ENCODE measurements at places on chromosomes 16 and 17.
A peak's percentile ranks its signal among the peaks of the same experiment; 100 is the strongest.

GRCh38 chr17:62712171-62712581 is 84.7 kb downstream of the MRC2 start:
- no peak for DNase-seq

GRCh38 chr17:19454074-19454473 is 43.0 kb downstream of the RNF112 start:
- no peak for DNase-seq

DNA sequence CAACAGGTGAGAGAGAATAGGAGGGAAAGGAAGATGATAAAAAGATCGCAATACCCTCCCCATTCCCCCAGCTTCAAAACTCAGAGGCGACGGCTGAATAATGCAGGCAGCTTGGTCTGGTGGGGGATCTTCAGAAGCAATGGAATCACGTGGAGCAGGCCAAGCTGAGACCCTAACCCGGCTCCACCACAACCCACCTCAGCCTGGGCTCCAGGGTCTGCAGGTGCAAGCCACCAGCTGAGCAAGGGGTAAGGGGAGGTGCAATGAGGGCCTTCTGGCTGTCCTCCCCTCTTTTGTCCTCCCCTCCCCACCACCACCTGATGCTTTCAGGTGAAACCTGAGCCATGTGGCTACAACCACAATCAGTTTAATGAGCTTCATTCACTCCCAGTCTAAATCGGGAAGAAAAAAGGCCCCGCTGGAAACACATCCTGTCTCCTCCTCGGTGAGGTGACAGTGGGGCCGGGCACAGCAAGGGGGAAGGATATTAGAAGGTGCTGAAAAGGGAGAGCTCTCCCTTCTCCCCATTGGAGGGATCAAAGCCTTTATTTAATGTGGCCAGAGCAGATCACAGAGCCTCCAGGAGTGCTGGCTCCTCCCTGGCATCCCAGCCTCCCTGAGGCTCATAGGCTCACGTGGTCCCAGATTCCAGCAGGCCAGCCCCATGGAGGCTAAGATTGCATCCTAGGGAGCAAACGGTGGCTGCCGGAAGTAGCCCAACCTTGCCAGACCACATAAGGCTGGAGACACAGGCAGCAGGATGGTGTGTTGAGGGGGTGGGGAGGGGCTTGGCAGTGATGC is 261.0 kb downstream of the SOX9 start:
- DNase-seq: no peak

- no peak for DNase-seq
These were observed 9.5 kb upstream of the ADAM11 start for GRCh38 chr17:44749076-44749979.

DNA sequence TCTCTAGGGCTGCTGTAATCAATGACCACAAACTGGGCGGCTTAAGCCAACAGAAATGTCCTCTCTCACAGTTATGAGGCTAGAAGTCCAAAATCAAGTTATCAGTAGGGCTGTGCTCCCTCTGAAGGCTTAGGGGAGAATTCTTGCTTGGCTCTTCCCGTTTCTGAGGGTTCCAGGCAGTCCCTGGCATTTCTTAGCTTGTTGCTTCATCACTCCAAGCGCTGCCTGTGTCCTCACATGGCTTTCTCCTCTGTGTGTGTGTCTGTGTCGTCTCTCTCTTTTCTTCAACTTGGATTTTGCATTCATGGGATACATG is 13.7 kb upstream of the CDC42EP4 start:
- peak; percentile 95 for DNase-seq

- no peak for DNase-seq
These were observed 225.1 kb upstream of the CA10 start for GRCh38 chr17:52383493-52384100.

DNA sequence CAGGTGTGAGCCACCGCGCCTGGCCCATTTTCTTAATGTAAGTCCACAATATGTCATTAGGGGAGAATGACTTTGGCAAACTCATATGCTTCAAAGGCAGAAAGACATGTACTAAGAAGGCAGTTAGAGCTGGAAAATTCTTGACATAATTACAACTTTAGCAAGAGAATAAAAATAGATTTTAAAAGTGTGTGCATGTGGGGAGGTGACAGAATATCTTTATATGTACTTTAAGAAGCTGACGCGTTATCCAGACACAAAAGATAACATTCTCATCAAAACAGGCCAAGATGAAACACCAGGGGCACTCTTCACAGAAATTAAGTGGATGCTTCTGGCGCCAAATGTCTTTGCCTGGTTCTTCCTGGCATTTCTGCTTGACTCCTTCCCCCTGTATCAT is 28.2 kb downstream of the GJC1 start:
- no peak for DNase-seq

GRCh38 chr17:40568074-40568836 is 3.0 kb upstream of the CCR7 start:
- no peak for DNase-seq

GRCh38 chr17:28950017-28950751 is 1.1 kb downstream of the PHF12 start:
- peak; percentile 32 for DNase-seq

- peak; percentile 84 for DNase-seq
These were observed 16.3 kb upstream of the CDH15 start for GRCh38 chr16:89155184-89155679.

GRCh38 chr17:50144845-50145531 is 5.5 kb downstream of the PPP1R9B start:
- DNase-seq: no peak

DNA sequence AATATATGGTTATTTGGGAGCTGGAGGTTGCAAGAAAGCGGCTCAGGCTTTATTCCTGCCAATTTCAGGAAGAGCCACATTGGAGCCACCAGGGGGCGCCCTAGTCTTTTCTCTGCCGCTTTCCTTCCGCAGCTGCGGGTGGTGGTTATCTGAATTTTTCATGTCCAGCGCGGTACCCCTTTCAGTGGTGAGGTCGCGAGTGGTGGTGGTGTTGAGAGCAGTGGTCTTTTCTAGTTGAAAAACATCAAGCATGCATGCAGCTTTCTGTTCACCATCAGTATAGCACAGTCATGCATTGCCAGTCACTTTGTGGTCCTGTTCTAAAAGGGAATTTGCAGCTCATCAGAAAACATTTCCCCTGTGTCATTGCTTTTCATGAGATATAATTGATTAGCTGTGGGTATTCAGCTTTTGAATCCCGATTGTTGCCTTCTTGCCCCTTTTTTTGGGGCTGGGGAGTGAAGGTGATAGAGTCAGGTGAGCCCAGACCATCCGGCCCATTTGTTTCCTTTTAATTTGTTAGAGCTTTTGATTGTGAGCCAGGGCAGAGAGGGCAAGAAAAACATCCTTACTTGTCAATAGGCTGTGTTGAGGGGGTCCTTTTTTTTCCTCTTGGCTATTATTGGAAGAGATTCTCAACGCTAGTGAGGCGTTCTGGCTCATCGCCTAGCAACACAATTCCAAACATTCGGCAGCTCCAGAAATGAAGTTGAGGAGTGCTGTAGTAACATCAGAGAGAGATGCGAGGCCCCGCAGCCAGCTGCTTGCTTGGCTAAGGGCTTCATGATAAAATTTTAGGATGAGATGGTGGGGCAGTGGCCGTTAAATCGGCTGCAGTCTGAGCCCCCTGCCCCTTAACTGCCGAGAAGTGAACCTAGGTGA is 119.0 kb downstream of the SNX29 start:
- peak; percentile 76 for DNase-seq

DNA sequence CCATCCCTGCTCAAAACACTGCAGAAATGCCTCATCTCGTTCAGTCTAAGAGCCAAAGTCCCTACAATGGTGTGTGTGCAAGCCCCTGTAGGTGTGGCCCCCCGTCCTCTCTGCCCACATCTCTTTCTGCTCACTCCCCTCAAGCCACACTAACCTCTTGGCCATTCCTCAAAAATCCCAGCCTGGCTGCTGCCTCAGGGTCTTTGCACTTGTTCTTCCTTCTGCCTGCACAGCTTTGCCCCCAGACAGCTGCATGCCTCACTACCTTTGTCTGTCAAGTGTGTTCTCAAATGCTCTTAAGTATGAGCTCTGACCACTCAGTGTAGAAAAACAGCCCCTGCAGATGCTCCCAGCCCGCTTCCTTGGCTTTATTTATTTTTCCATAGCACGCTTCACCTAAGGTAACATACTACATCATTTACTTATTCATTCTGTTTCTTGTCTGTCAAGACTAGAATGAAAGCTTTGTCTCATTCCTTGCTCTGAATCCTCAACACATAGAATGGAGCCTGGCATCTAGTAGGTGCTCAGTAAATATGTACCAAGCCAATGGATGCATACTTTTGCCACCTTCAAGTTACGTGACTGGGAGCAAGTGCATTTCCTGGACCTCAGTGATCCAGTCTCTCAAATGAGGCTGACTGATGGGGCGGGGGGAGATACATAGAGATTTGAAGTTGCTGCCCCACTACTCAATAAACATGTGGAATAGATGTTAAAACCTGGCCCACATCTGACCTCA is 38.1 kb downstream of the RAI1 start:
- DNase-seq: no peak

DNA sequence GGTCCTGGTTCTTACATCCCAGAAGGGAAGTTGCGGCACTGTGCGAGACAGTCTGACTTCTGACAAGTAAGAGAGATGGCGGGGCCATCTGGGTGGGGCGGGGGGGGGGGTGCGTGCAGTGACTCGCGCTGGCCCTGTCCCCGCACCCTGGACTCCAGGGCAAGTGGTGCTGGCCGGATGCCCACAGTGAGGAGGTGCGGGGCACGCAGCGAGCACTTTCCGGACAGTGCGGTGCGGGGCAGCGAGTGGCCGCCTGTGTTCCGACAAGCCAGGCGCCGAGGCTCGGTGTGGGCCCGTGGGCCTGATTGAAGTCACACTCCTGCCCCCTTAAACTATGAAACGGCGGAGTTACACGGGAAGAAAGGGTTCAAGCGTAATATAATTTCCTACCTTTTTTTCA is 106.4 kb downstream of the BANP start:
- no peak for DNase-seq

DNA sequence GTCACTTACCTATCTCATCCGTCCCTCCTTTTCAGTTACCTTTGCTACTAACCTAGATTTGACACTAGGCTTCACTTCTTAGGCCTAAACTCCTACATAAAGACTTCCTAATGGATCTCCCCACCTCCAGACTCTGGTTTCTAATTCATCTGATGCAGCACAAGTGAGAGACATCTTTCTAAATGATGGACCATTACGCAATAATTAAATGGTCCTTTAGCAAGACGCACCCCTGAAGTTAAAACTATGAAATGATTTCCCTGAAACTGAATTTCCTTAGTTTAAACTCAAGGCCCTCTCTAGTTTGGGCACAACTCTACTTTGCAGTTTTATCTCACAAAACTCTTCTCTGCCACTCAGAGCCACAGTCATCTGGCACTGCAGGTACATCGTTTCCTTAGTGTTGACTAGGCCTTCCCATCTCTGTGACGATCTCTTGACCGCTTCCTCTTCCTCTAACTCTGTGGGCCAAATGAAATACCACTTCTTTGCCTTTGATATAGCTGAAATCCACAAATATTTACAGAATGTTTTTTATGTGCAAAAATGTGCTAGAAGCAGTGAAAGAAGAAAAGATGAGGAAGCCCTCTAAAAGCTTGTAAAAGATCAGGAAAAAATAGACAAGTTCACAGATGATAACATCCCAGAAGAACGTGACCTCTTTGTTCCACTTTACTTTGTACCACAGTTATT is 3.3 kb downstream of the SYNRG start:
- peak; percentile 43 for DNase-seq

DNA sequence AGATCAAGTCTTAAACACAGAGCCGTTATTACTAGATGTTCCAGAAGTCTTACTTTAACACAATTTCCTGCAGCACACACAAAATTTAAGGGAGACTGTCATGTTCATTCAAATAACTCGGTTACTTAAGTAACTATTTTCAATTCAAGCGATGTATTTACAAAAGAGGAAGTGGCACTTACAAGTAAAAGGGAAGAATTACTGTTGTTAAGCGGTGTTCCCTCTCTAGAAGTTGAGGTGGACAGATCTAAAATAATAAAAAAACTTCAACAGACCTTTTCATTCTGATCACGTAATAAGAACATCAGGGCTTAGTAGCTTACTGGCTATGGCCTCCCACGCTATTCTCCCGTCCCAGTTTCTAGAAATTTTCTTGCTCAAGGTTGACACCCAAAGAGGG is 26.2 kb upstream of the TXNDC11 start:
- no peak for DNase-seq

DNA sequence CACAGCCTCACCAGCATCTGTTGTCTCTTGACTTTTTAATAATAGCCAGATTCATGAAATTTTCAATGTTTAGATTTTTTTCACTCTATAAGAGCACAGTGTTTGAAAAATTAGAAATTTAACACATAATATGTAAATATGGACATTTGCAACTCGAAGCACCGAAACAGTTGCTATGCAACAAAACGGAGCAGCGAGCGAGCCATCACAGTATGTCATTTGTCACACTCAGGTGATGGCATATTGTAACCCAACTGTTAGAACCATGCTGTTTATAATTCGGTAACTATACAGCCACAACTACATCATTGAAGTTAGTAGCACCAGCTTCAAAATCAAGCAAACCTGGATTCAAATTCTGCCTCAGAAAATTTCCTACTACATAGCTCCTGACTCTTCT is 410.8 kb downstream of the NPIPA8 start:
- DNase-seq: no peak

- no peak for DNase-seq
These were observed 6.5 kb downstream of the ERCC4 start for GRCh38 chr16:13926464-13926863.

GRCh38 chr16:48911700-48912099 is 301.7 kb upstream of the N4BP1 start:
- peak; percentile 5 for DNase-seq

GRCh38 chr16:48409839-48410632 is 24.8 kb upstream of the SIAH1 start:
- DNase-seq: peak; percentile 86

- DNase-seq: no peak
These were observed 142.6 kb upstream of the CRHR1 start for GRCh38 chr17:45641541-45641940.

- DNase-seq: peak; percentile 6
These were observed 521 bp downstream of the C16orf87 start for GRCh38 chr16:46830417-46830901.

Measured in AG10803 (cell line).